ENCODE measurements at places on chromosomes 2 and 18.

DNA sequence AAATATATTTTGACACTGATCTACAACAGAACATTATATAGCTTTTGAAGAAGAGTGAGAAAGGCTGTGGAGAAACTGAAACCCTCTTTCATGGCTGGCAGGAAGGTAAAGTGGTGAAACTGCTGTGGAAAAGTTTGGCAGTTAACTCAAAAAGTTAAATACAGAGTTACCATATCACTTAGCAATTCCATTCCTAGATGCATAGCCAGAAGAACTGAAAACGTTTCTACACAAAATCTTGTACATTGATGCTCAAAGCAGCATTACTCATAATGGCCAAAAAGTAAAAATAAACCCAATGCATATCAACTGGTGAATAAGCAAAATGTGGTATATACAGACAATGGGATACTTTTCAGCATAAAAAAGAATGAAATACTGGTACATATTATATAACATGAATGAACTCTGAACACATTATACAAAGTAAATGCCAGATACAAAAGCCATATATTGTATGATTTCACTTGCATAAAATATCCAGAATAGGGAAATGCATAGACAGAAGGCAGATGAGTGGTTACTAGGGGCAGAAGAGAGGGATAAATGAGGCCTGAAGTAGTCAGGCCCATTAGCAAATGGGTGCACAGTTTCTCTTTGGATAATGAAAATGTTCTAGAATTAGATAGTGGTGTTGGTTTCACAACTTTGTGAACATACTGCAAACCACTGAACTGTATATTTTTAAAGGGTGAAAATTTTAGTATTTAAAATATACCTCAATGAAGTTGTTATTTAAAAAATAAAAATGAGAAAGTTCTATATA is 114.3 kb downstream of the DYM start:
- DNase-seq, result no peak

- peak; percentile 74 for DNase-seq
Observed at GRCh38 chr2:69947325-69947931, 14.0 kb downstream of the ASPRV1 start.

- DNase-seq, result no peak
Observed at GRCh38 chr2:96073170-96073775, 38.6 kb upstream of the GPAT2 start.

DNA sequence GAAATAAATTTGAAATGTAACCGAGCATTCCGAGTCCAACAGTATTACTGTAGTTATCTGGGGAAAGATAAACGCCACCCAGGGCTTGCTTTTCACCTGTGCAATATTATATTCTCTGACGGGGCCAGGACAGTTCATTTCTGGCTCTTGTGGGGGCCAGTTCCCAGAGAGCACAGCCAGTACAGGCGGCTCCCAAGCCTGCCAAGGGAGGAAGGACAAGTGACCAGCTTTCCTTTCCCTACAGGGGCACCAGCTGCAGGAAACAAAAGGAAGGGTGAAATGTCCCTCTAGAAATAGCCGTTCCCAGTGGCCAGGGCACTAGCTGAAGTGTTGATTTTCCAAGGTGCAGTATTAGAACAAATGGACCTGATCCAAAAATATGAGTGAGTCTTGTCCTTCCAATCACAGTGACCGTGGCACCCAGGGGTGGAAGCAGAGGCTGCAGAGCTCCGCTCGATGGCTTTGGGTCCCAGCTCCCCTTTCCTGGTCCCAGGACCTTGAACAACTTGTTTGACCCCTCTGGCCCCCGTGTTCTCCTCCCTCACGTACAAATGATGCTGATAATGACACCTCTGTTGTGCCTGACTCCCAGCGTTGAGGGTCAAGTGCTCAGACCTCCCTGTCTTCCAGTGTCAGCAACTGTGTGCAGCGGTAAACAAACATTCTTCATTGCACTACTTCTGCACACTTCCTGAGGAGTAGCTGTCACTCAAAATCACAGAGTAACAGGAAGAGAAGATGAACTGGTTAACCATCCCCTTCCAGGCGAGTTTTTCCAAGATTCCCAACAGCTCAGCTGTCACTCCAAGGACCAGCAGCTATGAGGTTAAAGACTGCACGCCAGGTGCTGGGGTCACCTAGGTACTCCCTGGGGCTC is 40.9 kb downstream of the GYPC start:
- DNase-seq, result no peak

DNA sequence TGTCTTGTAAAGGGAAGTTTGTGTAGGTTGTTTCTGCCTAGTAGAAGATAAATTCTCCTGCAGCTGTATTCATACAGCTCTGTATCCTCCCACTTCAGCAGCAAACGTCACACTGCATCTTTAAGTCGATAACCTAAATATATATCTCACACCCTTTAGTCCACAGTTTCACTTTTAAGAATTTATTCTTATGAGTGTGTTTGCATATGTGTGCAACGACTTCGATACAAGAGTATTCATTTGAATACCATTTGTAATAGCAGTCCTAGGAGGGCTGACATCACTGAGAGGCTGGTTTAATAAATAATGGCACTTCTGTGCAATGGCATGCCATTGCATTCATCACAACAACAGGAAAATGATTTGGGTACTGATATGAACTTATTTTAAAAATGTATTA is 63.8 kb upstream of the MSH6 start:
- DNase-seq, result no peak

GRCh38 chr2:189916651-189917050 is 132.4 kb downstream of the PMS1 start:
- DNase-seq, result no peak

DNA sequence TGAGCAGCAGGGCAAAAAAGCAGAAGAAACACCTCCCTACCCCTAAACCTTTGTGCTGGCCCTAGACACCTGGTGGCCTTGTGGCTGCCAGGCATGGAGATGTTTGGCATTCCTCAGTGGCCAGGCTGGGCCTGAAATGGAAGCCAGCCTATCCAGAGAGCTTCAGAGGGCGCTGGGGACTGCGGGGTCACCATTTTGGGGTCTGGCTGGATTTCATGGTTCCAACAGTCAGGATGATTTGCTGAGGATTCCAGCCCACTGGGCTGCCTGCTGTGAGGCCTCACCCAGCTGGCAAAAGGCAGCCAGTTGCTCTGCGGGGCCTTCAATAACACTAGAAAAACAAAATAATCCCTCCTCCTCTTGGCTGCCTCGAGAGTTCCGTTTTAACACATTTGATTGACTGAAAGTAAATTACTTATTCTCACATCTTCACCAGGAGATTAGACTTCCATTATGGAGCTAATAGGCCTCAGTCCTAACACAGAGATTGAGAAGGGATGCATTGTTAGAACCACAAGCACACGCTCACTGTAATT is 154.1 kb downstream of the EN1 start:
- no peak for DNase-seq

DNA sequence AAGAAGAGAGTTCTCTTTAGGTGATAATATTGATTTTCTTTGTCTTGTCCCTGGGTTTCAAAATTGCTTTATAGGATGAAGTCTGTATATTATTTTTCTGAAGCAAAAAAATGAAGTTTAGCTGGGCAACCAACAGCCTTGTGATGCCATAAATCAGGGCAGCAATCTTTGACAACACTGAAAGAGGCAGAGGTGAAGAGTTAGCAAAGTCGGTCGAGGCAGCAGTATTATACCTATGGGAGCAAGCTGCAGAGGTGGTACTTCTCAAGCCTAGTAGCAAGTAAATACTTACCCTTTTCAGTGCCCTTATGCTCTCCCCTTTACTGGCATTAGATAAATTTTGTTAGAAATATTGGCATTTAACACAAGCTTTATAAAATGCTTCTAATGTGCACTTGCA is 92.9 kb downstream of the NETO1 start:
- no peak for DNase-seq

DNA sequence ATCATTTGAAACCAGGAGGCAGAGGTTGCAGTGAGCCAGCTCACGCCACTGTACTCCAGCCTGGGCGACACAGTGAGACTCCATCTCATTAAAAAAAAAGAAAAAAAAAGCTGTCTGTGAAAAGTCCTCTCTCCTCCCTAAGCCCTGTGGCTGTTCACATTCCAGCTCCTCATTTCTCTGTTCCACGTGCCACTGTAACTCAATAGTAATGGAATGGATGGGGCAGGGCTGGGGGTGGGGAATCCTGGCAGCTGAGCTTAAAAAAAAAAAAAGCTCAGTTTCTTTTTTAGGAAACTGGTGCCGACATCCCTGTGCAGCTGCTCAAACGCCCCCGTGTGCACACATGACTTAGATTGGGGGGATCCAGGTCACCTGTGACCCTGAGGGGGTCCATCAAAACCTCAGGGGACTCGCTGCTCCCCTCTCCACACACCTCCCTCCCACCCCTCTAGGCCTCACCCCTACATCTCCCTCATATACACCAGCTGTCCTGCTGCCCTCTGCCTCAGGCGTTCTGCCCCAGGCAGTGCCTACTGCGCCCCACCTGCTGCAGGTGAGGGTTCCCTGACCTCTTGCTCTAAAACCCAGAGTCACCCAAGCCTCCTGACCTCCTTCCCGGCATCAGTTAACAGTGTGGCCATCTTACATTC is 255.4 kb downstream of the AGAP1 start:
- no peak for DNase-seq

DNA sequence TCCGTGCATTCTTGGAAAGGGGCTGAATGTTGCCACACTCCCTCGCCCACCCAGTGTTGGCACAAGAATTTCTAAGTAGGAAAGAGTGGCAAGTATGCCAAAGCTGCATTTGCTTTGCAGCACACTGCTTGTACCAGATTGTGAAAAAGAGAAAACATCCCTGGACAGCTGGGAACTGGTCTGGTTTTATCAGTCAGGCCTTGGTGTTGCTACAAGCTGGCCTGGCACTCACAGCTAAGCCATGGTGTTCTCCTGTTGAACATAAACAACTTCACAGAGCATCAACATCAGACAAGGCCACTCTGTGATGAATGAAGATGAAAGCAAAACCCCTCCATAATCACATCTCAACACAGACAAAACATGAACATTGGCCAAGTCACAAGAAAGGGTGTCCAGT is 4.2 kb upstream of the TRABD2A start:
- no peak for DNase-seq

All from bronchial epithelial cell (primary cell).